ENCODE measurements at places on chromosomes 7 and 10.

GRCh38 chr10:117969592-117969991, 77.1 kb downstream of the RAB11FIP2 start:
- DNase-seq: no peak

DNA sequence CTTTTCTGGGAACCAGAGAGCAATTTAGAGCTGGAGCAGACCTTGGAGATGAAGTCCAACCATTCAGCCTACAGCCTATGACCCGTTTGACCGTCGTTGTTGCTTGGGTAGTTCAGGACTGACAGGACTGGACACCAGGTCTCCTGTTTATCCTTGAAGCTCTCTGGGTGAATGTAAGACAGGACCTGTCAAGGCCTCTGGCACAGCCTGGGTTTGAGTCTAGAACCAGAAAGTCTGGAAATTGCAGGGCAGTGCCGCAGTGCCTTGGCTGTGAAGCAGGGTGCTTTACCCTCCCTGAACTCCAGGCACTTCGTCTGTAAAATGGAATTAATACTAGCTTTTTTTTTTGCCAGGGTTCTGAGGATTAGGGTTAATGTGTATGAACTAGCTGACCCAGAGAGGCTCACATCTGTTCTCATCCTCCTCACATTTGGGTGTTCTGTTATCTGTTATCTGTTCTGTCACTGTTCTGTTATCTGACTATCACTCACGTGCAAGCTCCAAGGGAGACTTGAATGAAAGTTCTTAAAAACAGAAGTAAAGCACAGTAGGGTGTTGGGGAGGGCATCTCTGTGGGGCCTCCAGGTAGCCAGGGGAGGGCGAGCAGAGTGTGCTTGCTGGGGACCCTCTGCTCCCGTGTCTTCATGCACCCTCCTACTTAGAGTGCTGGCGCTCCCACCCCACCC, 9.9 kb downstream of the BLVRA start:
- DNase-seq: no peak

GRCh38 chr7:86904949-86905834, 154.3 kb downstream of the ELAPOR2 start:
- no peak for DNase-seq

DNA sequence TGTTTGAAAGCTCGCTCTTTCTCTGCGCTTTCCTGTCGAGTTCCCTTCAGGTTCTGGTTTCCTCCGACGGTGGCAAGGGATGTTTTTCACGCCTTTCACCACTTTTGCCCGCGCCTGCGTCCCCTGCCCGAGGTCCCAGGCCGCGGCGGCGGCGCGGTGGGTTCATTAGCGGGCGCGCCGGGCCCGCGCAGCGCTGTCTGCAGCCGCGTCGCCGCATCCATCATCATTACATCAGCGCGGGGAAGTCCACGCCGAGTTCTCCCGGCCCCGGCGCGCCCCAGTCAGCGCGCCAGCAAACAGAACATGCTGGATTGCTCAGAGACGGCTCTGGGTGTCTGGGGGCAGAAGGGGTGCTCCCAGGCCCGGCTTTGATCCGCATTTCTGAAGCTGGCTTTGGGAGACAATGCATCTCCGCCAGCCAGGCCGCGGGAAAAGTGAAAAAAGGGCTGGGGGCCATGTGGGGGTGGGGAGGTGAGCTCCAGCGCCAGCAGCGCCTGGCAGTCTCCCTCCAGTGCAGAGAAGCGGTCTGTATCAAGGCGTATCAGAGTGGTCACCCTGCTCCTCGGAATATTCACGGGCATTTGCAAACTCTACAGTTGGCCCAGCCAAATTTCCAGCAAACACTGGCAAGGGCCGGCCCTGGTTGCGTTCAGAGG, 8.9 kb downstream of the GLI3 start:
- DNase-seq: no peak

- no peak for DNase-seq
These were observed 286.2 kb downstream of the KCNMA1 start for GRCh38 chr10:77351386-77351785.

DNA sequence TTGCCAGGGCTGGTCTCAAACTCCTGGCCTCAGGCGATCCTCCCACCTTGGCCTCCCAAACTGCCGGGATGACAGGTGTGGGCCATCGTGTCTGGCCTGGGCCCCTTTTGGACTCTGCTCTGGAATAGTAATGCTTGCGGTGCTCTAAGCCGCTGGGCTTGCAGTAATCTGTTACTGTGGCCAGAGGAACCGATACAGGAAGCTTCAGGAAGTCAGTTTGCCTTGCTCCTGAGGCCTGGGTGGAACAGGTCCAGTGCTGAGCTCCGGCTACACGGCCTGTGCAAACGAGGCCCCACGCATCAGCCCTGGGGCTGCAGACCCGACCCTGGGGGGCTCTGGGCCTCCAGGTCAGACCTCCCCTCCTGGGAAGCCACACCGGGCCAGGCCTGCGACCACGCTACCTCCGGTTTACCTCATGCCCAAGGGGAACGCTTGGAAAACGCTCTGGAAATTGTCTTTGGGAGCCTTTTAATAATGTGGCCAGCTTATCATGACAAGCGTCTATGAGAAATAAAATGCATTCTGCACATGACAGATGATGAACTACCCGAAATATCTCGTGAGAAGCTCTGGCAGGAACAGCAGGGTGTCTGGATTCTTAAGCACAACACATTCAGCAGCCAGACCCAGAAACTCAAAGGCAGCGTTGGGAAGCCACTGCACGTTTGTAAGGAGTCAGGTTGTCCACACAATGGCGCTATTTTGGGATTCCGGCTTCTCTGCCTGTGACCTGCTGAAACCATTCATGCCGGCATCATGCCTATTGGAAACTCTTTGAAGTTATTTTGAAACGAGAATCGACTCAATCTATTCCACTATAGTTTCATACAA, 10.1 kb upstream of the ADAP1 start:
- no peak for DNase-seq
